Cardiac fibroblast (primary cell): ENCODE measurements at places on chromosomes 4 and X.
A peak's percentile ranks its signal among the peaks of the same experiment; 100 is the strongest.

- no peak for DNase-seq
These were observed 70.1 kb downstream of the NBDY start for GRCh38 chrX:56798866-56799758.

DNA sequence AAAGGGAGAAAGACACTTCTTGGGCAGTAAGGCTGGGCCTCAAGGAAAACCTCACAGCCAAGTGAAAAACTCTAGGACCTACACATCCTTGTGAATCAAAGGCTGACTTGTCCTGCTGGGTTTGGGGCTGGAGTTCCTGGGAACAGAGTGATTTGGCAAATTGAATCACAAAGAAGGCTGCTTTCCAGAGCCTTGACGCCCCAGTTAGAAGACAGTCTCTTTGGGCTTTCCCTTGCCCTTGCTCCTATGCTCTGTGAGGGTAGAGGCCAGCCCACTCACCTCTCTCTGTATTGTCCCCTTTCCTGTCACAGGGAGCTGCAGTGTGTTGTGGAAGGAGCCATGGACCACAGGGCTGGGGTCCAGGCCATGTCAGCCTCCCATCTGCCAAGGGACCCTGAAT is 9.6 kb downstream of the AMER1 start:
- no peak for DNase-seq

GRCh38 chrX:119809185-119809666 is 17.8 kb upstream of the RPL39 start:
- peak; percentile 41 for DNase-seq

DNA sequence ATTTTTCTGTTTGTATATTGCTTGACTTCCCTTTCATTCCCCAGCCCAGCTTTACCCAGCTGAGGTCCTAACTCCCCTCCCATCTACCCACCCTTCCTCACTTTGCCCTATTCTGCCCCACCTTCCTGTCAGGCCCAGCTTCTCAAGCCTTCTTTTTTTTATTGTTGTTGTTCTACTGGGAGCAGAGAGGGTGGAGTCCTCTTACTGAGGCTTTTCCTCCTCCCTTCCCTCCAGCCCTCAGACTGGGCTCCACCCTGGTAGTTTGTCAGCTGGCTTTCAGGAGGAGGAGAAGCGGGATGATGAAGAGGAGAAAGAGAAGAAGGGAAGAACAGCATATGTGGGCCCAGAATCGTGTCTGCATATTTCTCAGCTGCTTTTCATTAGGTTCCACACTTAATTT is 3.2 kb upstream of the KLF8 start:
- no peak for DNase-seq

- DNase-seq: no peak
These were observed 106.4 kb downstream of the TMEM131L start for GRCh38 chr4:153572609-153573008.

DNA sequence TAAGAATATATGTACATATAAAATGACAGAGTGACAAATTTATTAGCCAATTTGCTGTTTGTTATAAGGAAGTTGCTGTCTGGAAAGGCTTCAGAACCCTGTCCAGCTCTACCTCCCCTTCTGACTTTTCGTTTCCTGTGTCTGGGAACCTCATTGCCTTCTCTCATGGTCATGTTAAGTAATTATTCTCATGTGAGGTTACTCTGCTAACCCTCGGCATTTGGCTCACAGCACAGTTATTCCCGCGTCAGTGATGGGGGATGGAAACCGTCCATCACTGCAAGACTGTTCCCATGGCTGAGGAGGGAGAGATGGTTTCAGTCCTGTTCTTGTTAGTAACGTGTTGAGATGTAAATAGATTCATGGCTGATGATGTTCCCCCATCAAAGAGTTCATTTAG is 11.9 kb downstream of the EDNRA start:
- peak; percentile 86 for DNase-seq

- DNase-seq: peak; percentile 54
These were observed 230.8 kb upstream of the ANKRD50 start for GRCh38 chr4:124943145-124943889.

- peak; percentile 7 for DNase-seq
These were observed 763.8 kb upstream of the AADAT start for GRCh38 chr4:170853422-170854021.

- no peak for DNase-seq
These were observed 75.3 kb downstream of the DHRSX start for GRCh38 chrX:2425286-2426071.

- no peak for DNase-seq
These were observed 27.4 kb downstream of the WDFY3 start for GRCh38 chr4:84939113-84939512.

DNA sequence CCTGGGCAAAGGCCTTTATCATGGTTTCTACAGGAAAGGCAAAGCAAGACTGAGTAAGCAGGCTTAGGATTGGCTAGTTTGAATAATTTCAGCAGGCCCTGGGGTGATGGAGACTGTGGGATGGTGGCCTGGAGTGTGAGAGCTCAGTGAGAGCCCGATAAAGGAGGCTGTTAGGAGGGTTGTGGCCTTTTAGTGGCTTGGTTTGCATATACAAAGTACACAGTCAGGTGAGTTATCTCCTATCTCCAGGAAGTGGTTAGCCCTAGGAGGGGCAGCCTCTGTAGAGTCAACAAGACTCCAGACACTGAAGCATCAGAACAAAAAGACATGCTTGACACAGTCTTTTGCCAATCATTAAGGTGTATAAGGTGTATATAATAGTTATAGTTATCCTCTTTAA is 157.2 kb downstream of the CFAP299 start:
- DNase-seq: no peak

DNA sequence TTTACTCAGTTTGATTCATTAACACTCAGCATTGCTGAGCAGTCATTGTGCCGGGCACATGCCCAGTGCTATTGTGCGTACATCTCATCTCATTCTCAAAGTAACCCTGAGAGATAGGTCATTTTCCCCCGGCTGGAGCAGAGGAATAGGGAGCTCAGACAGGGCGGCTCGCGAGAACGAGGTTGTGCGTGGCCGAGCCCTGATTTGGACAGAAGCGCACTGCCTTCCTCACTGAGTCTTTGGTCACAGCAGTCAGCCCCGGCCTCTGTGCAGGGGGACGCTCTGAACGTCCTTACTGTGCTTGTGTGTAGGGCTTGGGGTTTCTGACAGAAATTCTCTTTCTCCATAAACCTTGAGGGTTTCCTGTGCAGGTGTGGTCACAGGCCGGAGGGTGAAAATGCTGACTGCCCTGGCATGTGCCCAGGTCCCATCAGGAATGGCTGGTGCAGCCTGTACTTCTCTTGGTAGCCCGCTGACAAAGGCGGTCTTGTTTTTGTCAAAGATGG is 39.5 kb downstream of the NOP14 start:
- no peak for DNase-seq

- DNase-seq: peak; percentile 47
These were observed 21.2 kb downstream of the HERC3 start for GRCh38 chr4:88613417-88613875.

GRCh38 chr4:66949419-66949818 is 595.9 kb downstream of the CENPC start:
- DNase-seq: no peak

DNA sequence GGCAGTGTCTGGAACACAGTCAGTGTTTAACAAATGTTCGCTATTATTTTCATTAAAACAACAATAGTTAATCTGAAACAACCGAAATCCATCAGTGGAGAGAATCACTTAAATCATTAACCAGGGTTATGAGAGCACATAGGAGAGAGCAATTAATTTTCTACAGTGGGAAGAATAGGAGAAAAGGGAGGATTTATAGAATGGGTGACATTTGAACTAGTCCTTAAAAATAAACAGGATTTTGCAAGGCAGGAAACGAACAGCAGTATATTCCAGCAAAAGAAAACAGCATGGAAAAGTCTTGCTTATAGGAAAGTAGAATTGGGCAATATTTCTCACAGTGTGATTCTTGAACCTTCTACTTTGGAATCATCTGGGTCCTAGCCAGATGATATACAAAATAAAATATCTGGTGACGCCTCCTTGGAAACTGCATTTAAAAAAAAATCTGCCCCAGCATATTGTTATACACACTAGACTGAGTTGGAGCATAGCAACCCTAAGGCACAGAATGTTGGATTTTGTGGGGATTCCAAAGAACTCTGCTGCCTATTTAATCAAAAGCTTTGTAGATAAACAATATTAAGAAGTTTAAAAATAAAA is 56.1 kb downstream of the INTS12 start:
- no peak for DNase-seq

DNA sequence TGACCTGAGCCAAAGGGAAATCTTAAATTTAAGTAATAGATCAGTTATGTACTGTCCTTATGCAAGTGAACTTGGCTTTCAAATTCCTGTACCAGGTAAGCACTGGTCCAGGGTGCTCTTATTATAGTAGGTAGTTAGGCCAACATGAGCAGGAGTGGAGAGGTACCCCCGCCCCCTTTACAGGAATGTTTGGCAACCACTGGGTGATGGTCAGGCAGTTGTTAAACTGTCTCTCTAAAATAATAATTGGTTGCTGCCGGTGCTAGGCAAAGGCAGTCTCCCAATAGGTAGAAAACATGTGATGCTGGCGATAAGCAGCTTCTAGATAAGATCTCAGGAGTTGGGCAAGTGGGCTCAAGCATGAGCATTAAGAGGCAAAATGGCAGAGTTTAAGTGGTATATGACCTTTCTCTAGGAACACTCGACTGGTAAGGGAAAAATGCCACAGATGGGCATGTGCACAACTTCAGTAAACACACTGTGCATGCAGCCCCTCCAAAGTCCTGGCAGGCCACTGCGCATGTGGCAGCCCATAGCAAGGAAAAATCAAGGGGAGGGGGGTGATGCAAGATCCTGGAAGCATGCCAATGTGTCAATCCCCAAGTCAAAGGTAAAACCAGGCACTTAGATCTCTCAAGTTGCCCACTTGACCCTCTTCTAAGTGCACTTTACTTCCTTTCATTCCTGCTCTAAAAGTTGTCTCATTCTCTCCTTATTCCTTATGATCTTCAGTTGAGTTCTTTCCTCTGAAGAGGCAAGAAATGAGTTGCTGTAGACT is 1239.7 kb downstream of the C4orf33 start:
- DNase-seq: no peak

GRCh38 chrX:50736656-50737055 is 77.3 kb downstream of the SHROOM4 start:
- DNase-seq: no peak

DNA sequence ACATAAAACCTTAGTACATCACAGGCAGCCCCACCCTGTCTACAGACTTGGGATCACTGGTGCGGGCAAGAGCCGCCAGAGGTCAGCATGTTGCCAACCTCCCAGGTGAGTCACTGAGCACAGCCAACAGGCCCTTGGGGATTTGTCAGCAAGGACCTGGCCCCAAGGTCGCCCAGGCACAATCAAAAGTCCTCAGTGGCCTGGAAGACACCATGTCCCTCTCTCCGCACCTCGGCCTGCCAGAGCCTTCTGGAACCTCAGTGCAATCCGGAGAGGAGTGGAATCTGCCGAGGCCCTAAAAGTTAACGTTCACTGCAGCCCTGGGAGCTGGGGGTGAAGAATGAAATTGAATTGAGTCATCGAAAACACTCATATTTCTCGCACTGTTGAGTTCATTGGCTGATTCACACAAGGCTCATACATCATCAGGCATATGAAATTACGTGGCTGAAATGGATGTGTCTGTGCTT is 74.3 kb downstream of the WFS1 start:
- DNase-seq: peak; percentile 86

- peak; percentile 7 for DNase-seq
These were observed 7.9 kb downstream of the HUWE1 start for GRCh38 chrX:53678667-53679066.

DNA sequence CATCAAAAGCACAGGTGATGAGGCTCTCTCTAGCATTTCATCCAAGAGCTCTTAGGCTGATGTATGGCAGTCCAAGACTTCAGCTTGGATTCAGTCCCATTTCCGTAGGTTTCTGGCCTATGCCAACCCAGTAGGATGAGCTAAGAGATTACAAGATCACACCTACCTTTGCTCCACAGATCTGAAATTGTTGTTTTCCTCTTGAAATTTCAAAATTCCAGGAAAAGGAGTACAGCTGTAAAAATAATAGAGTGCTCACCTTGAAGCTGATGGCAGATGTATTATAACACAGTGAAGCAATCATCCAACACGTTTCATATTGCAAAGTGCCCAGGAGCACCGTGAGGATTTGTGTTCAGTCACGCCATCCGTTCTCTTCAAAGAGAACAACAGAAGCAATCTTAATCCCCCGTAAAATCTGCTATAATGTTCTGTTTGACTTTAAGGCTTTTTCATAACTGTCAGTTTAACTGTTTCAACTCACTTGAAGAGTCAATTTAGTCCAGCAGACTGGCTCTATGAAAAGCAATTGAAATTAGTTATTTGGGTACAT is 137.5 kb downstream of the CPE start:
- no peak for DNase-seq

- no peak for DNase-seq
These were observed 1005.9 kb upstream of the ADGRL3 start for GRCh38 chr4:60194214-60194613.

GRCh38 chr4:113971706-113972360 is 7.6 kb downstream of the ARSJ start:
- DNase-seq: no peak

DNA sequence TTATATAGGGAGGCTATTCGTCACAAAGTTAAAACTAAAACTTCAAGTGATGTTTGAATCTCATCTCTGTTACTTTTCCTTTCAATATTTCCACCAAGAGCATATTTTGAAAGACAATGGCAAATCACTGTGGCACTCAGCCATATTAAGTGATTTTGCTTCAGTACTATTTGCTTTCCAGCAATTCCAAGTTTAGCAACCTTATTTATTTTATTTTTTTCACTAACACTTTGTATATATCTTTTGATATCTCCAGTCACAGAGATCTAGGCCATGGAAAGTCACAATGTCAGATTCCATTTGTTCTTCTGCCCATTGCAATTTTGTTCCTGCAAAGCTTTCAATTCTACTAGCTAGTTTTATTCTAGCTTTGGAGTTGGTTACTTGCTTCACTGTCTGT is 1514.5 kb upstream of the ADGRL3 start:
- no peak for DNase-seq

- no peak for DNase-seq
These were observed 485.0 kb upstream of the FAT1 start for GRCh38 chr4:187208651-187209050.

- peak; percentile 82 for DNase-seq
These were observed 59.4 kb downstream of the MTHFD2L start for GRCh38 chr4:74217365-74217764.

DNA sequence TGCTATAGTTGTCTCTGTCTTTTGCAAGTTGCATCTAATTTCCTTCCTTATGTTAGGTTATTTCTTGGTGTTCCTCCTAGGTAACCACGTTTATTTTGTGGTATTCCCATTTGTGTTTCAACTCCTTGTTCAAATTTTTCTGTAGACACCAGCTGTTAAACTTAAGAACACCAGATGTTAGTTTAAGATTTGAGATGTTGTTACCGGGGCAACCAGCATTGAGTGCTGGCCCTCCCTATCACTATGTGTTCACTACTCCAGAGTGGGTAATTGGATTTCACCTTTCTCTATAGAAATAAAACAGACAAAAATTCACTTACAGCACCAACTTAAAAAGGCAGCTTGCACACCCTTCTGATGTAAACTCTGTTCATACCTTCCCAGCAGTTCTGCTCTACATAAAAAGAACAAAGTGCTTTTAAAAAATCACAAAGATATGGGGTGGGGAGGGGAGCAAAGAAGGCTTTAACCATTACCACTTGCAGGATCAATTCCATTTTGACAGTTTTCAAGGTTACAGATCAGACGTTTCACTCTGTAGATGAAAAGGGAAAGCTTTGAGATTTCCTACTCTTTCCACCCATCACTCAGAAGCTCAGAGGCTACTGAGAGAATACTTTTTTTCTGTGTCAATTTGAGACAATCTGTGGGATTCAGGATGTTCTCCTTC is 82.9 kb downstream of the DKK2 start:
- DNase-seq: no peak
